ENCODE measurements at places on chromosomes 3 and 15. TPM values are rescaled to one million over a fixed set of nuclear protein-coding genes. Genes with fewer than 3 reads are reported as not detected.

The THSD4 gene
- 110 TPM for total RNA-seq

The SETD5 gene
- 88.4 TPM for total RNA-seq

The RARRES1 gene
- 1.3 TPM for total RNA-seq

The VPS33B gene
- 7.0 TPM for total RNA-seq

The ANKUB1 gene
- not detected for total RNA-seq

The TF gene
- total RNA-seq: 0.12 TPM

The UROC1 gene
- total RNA-seq: not detected

The HIGD2B gene
- total RNA-seq: not detected

The KNL1 gene
- total RNA-seq: 4.2 TPM

The FBXO40 gene
- not detected for total RNA-seq

The CCDC39 gene
- not detected for total RNA-seq

Data from glomerular endothelial cell (primary cell).